Stimulated activated CD8-positive, alpha-beta memory T cell treated with anti-CD3 and anti-CD28 coated beads, Interleukin-4, amount 100 ng/mL, for 4 hours (primary cell): ENCODE measurements at places on chromosomes 7 and 10.

DNA sequence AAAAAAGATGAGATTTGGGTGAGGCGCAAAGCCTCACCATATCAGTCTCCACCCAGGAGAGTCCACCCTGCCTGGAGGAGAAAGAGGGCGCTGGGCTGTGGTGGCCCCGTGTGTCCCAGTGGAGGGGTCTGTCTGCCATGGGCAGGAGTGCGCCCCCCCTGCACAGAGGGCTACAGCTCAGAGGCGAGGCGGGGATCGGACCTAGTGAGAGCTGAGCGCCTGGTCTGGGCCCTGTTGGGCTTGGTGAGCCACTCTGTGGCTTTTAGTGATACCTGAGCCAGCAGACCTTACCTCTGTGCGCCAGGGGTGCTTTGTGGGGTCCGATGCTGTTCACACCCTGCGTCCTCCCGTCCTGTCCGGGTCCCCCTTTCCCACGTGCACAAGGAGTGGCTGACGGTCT is 25.9 kb upstream of the GNA12 start:
- DNase-seq = no peak

DNA sequence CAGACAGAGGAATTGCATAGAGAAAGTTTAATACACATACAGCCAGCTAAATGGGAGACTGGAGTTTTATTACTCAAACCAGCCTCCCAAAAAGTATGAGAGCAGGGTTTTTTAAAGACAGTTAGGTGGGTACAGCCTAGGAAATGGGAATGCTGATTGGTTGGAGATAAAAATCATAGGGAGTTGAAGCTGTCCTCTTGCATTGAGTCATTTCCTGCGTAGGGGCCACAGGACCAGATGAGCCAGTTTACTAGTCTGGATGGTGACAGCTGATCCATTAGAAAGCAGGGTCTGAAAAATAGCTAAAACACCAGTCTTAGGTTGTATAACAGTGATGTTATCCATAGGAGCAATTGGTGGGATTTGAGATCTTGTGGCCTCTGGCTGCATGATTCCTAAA is 76.1 kb upstream of the POM121L12 start:
- DNase-seq = no peak

GRCh38 chr7:13257661-13258060 is 570.2 kb downstream of the ARL4A start:
- no peak for DNase-seq

DNA sequence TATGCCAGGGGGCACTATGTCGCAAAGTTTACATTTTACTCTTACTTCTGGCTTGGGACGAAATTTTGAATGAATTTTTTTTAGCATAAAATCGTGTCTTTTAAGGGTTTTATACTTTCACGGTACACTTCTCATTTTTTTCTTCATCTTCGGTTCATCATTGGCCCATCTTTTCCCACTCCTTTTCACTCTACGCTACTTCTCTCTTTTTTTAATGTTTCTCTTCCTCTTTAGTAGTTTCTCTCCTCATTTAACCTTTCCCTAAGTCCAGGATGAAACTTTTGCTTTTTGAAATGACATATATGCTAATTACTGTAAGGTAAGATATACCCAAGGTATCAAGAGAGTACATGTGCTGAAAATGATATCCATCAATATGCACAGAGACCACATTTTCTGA is 39.5 kb downstream of the C7orf33 start:
- DNase-seq = no peak

- DNase-seq = no peak
These were observed 41.6 kb downstream of the WIPF3 start for GRCh38 chr7:29847916-29848315.

- DNase-seq = no peak
These were observed 268.3 kb downstream of the DIP2C start for GRCh38 chr10:421170-421569.

GRCh38 chr7:873367-874002 is 2.9 kb upstream of the GET4 start:
- peak; percentile 32 for DNase-seq
